D721Med (cell line): ENCODE measurements at places on chromosomes 5 and 9.

DNA sequence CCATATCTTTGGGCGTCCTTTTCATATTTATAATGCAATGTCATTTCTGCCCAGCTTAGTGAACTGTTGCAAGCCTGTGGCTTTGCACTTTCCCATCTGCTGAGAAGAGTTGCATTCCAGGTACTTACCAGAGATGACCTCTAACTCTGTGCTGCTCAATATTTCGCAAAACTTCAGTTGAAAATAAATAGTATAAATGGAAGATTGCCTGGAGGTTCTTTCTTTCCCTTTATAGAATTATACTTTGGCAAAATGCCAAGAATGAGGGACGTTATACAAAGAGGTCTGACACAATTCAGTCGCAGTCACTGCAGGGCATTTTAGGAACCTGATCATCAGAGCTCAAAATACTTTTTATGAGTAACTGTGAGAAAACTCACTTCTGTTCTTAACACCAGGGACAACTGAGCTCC is 18.9 kb upstream of the VLDLR start:
- DNase-seq: no peak

DNA sequence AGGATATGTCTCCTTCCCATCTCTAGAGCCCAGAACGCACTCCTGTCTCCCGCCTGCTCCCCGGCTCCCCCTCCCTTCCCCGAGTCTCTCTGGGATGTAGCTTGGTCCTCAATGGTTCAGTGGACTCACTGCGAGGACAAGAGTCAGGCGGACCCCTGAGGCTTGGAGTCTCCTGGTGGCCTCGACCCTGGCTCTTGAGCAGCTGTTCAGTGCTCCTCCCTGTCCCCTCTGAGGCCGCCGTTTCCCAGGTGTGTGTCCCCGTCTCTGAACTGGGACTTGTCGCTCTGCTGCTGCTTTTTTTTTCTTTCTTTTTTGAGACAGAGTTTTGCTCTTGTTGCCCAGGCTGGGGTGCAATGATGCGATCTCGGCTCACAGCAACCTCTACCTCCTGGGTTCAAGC is 44.8 kb upstream of the IER5L start:
- DNase-seq: no peak

- DNase-seq: no peak
Observed at GRCh38 chr5:74627646-74628279, 12.8 kb downstream of the ENC1 start.

DNA sequence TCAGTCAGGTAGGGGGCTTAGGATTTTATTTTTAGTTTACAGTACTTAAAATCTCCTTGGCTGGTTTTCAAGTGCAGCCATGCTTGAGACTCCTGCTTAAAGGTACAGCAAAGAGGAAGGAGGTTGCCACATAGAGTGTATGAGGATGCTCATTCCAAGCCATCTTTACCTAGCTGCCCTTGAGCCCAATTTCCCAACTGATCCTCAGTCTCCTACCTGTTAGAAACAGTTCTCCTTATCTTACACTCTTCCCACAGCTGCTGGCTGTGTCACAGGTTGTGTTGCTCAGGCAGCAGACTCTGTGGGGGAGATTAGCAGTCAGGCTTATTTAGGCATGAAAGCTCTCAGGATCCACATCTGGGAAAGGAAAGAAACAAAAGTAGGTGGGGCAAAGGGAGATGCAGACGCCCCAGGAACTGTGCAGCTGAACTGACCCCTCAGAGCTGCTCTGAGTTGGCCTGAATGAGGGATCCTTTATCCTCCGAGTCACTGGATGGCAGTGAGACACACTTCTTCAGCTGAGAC is 95.1 kb downstream of the NMUR2 start:
- no peak for DNase-seq

DNA sequence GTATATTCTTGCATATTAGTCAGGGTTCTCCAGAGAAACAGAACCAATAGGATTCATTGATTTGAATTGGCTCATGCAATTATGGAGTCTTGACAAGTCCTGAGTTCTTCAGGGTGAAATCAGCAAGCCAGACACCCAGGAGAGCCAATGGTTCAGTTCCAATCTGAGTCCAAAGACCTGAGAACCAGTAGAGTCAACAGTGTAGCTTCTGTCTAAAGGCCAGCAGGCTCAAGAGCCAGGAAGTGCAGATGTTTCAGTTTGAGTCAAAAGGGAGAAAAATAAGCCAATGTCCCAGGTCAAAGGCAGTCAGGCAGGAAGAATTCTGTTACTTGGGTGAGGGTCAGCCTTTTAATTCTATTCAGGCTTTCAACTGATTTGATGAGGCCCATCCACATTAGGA is 37.8 kb upstream of the ANKRD34B start:
- no peak for DNase-seq

GRCh38 chr9:83572524-83572923 is 34.3 kb upstream of the FRMD3 start:
- DNase-seq: no peak

- no peak for DNase-seq
Observed at GRCh38 chr9:29556317-29556716, 1983.0 kb upstream of the C9orf72 start.

DNA sequence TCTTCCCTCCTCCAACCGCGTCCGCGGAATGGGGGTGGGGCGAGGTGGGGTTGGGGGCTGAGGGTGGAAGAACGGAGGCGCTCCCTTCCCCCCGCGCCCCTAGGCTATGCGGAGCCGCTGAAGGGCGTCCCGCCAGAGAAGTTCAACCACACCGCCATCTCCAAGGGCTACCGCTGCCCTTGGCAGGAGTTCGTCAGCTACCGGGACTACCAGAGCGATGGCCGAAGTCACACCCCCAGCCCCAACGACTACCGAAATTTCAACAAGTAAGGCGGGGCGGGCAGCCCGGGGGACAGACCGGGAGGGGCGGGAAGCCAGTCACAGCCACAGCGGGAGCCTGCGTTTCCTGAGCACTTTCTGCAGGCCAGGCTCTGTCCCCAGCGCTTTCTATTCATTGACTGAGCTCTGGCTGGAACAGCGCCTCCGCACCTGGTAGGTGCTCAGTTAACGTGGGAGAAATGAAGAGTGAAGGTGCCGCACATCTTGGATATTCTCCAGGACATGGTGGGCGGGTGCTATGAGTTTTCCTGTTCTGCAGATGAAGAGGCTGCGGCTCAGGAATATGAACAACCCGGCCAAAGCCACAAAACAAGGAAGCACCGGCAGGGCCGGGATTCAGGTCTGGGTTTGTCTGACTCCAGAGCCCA is 11.3 kb downstream of the MYOZ3 start:
- DNase-seq: no peak

GRCh38 chr5:127409921-127410675 is 107.3 kb upstream of the PRRC1 start:
- no peak for DNase-seq

DNA sequence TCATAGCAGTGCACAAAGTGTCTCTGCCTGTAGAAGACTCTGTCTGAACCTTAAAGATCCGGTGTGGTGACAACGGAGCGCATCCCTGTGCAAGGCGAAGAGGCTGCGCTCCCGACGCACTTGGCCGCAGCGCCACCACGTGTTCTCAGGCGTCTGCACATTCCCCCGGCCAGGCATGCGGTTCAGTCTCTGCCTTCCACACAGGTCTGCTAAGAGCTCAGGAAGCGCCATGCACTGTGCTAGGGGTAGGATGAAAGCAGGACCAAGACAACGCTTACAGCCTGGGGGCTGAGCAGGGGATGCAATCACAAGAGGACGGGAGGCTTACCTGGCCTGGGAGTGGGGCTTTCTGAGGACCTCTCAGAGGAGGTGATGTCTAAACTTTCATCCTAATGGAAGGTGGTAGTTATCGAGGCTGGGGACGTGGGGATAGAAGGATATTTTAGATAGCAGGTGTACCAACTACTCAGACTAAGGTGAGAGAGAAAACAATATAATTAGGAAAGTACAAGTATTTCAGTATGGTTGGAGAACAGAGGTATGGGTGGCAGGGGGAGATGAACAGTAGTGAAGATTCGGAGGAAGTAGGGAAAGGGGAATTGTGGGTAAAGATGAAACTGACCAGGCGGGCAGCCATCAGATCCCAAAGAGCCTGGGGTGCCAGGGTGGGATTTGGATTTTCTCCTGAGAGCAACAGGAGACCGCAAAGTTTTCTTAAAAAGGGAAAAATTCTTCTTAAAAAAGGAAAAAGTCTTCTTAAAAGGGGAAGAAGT is 13.3 kb downstream of the CAPSL start:
- peak; percentile 25 for DNase-seq

GRCh38 chr9:134028575-134029247 is 3.4 kb downstream of the BRD3OS start:
- DNase-seq: no peak

DNA sequence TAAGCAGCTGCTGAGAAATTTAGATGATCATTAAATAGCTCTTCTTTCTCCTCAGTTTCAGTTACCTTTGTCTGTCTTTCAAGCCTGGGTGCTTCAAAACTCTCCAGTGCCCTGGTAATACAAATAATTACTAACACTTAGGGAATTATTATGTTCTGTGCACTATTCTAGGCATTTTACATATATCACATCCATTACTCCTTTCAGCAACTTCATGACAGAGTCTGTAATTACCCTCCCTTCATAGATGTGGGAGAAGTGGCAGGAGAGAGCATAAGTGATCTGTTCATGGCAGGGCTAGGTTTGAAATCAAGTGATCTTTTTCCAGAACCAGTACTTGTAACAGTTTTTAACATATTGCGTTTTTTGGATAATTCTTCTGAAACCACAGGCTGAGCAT is 32.0 kb downstream of the MAN2A1 start:
- DNase-seq: no peak

DNA sequence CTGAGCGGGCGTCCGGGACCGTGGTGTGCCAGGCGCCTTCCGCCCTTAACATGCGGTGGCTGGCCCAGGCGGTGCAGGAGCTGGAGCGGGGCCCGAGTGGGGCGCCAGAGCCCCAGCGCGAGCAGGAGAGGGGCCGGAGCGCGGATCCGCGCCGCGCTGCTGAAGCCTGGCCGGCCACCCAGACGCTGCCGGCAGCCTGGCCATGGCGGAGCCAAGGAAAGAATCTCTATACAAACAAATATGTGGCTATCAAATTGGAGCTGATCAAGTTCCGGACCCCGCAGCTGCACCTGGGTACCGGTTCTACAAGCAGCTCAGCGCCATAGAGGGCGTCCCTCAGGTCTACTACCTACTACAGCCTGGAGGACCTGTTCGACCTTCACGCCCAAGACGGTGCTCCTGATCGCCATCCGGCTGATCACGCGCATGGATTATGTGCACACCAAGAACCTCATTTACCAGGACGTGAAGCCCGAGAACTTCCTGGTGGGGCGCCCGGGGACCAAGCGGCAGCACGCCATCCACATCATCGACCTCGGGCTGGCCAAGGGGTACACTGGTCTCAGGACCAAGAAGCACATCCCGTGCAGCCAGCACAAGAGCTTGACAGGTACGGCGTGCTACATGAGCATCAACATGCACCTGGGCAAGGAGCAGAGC is 55.8 kb downstream of the JAK2 start:
- no peak for DNase-seq

DNA sequence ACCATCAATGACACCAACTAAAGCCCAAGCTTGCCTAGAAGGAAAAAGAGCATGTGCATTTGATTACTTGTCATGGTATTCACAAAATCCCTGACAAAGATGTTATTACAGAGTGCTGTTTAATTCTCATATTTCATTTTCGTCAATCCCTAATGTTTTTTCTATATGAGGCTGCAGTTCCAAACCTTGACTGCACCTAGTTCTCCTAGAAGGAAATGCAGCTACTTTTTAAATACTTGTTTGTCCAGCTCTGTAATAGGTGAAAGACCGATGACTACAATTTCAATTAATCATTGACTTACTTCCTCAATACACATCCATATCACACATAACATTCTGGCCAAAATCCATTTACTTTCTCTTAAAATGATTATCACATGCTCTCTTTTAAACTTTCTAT is 28.1 kb downstream of the CEMIP2 start:
- no peak for DNase-seq

DNA sequence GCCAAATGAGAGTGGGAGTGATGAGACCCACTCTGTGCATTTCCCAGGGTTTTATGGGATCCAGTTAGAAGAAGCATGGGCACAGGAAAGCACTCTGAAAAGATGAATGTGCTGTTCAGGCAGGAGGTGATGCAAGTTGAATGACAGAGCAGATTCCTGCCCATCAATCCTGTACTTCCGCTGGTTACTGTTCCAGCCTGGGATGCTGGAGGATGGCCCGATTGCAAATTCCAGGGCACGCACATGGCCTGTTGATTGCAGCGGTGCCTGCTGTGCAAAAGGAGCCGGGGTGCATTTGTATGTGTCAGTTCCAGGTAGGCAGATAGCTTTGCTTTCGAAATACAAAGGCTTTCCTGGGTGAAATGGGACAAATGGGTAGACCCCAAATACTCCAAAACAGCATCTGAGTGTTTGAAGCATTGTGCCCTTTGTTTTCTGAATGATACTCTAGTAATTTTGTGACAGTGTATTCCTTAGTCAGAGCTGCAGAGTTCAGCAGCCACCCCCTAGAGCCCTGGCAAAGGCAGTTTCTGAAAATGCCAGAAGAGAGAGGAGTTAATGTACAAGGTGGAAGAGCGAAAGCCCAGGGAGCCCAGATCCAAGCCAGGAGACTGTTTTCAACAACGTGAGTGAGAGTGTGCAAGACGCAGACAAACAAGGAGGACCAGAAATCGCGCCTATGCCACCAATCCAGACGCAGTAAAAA is 454.2 kb upstream of the CLINT1 start:
- no peak for DNase-seq

DNA sequence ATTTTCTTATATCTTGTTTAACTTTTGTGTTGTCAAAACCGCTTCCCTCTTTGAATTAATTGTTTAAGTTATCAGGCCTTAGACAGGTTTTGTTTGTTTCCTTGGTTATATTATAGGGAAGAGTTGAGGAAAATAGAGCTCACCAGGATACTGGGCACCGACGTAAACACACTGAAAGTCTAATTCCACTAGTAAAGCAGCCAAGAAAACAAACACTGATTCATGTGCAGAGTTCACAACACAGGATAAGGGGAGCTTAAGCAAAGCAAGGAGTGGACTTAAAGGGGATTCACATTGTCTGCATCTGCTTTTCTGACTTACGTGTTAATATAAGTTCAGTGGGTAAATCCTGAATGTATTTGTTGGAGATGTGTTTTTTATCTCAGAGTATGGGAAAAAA is 139.0 kb upstream of the CDH6 start:
- DNase-seq: peak; percentile 17

DNA sequence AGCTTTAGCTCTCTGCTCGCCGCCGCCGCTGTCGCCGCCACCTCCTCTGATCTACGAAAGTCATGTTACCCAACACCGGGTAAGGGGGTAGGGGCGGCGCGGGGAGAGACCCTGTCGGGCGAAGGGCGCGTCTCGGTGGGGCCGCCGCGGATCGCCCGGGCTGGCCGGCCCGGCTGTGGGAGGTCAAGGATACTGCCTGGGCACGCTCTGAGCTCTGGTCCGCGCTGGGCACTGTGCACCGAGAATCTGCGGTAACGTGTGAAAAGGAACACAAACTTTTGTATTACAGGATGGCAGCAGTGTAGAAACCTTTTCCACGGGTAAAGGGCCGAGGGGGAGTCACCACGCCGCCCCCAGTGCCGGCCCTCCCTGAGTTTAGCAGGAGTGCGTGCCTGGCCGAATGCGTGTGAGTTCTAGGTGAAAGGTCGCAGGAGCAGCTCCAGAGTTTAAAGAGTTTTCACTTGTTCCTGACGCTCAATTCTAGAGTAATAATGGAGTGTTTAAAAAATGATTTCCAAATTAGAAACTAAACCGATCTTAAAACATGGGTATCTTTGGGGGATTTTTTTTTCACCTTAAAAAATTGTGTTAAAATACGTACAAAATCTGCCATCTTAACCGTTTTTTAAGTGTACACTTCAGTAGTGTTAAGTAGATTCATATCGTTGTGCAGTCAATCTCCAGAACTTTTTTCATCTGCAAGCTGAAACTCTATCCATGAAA is at the start of gene HSDL2:
Gene HSDL2, plus strand, starts transcription at position 7 of the 723 bp plus-strand sequence. Its CDS starts 56 bp downstream, at position 63.
- no peak for DNase-seq

- no peak for DNase-seq
Observed at GRCh38 chr9:76926324-76926741, 20.4 kb upstream of the PRUNE2 start.
